ENCODE measurements at places on chromosomes 11 and 22. TPM values are rescaled to one million over a fixed set of nuclear protein-coding genes. Genes with fewer than 3 reads are reported as not detected.

DNA sequence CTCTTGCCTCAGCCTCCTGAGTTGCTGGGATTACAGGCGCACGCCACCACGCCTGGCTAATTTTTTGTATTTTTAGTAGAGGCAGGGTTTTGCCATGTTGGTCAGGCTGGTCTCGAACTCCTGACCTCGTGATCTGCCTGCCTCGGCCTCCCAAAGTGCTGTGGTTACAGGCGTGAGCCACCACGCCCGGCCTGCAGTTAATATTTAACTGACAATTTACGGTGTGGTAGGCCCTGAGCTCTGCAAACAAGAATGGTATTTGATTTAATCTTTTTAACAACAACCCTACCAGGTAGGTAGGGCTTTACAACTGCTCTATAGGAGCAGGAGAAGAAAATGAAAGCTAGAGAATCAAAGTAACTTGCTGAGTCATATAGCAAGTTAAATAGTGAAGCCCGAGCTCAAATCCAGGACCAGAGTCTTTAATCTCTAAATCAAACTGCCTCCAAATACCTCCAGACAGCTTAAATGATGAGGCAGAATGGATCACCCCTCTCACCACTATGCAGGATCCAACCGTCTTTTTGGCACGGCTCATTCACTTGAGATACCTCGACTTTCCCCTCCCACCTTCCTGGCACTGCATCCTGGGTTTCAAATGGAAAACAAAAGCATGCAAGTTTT is 9.4 kb downstream of the UEVLD start:
- DNase-seq: peak; percentile 33

- no peak for DNase-seq
Measured at GRCh38 chr11:57674251-57674650, 6.3 kb downstream of the ZDHHC5 start.

DNA sequence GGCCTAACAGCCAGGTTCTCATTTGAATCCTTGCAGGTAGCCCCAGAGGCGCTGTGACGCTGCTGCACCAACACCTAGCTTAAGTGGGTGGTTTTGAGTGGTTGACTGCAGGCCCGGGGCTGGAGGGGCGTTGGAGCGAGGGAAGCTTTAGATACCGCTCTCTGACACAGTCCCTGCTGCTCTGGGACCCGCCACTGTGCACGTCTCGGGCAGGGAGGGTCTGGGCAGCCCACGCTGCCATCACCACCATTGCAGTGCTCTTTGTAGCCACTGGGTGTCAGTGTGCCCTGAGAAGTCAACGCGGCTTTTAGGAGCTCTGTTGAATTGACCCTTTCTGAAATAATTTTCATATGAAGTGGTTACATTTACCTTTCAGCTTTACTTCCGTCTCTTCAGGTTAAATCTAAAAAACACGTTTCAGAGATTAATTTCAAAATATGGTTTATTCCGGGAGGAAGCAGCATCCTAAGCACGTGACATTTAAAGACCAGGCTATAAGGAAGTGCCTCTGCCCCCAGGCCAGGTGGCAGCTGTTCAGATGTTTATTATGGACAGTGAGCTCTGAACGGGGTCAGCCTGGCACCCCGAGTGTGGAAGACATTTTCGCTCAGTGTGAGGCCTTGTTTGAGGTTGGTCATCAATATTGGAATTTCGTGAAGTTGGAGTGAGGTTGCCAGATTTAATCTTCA is 30.9 kb upstream of the PARVB start:
- DNase-seq: peak; percentile 64

SMTN gene
- 51.6 TPM for total RNA-seq

SLN gene
- total RNA-seq: not detected

APOA1 gene
- total RNA-seq: 0.25 TPM

DNA sequence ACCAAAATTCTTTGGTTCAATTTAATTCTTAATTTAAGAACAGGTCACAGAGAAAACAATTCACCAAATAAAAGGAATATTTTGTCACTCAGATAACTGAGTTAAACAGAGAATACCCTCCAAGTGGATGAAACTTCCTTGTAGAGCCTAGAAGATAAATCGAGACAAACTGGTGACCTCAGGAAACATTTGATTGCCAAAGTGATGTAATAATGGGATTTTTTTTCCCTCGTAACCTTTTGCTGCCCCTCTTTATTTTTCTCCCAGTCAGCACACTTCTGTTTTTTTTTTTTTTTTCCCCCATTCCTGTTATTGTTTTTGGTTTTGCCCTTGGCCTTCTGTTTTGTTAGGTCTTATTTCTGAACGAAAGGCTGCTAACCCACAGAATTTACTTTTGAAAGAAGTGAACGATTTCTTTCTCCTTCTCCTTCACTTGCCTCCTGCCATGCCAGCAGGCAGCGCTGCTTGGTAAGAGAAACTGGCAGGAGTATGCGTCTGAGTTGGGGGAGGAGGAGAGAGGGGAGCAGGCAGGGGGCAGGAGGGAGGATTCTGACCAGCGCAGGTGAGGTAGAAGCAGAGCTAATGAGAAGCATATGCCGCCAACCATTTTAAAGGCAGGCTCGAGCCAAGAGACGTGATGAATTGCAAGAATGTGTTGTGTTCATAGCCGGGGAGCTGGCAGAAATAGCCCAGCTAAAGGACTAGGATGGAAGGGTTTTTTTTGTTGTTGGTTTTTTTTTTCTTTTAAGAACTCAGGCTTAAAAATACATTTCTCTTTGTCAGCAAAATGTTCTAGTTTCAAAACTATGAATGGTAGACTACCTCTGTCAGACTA is 121.9 kb upstream of the MTMR2 start:
- no peak for DNase-seq

TXNRD2 gene
- 21.9 TPM for total RNA-seq

UBQLNL gene
- total RNA-seq: 0.25 TPM

GRCh38 chr11:1532606-1533341 is 39.3 kb downstream of the DUSP8 start:
- no peak for DNase-seq

GAL gene
- not detected for total RNA-seq

- DNase-seq: no peak
Measured at GRCh38 chr11:5291207-5291838, 10.4 kb downstream of the OR51B4 start.

MOV10L1 gene
- total RNA-seq: not detected

DNA sequence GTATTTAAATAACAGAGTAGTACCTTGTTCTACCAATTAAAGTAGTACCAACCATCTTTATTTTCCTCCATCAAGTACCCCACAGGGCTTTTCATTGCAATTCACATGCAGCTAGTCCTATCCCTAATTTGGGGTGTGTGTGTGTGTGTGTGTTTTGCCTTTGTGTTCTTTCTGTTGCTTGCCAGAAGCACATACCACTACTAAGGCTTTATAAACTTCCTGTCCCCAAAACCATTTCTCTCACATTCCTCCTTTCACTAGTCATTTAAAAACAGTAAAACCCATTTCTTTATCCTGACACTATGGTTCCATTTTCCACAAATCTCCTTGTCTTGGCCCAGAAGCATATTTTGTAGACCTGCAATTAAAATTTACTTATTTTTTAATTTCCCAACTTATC is 54.6 kb downstream of the SLC36A4 start:
- no peak for DNase-seq

APOA4 gene
- not detected for total RNA-seq

GRCh38 chr11:18063125-18063524 is 17.1 kb upstream of the TPH1 start:
- no peak for DNase-seq

DNA sequence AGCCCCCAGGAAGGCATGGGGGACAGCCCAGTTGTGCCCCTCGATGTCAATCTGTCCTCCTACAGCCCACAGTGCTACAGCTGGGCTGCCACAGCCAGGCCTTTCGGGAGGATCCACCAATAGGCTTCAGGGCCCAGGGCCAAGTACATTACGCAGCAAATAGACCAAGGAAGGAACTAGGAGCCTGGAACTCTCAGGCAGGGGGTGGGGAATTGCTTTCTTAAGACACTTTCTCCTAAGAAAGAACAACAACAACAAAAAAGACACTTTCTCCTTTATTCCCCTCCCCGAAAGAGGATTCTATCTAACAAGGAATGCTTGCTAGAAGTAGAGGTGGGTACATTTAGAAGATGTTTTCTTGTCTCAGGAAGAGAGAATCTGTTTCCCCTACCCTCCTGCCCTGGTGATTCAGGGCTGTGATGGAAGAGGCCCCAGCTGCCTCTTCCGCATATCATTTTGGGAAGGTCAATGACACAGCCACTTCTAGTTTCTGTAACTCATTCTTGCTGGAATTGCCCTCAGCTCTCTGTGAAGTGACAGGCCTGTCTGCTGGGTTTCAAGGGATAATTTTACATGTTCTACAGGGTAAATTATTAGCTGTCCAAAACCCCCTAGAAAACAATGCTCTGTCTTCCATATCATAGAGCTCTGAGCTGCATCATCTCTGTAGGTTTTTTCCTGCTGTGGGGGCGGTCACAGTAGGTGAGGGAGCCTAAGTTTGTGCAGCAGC is 6.0 kb upstream of the MALAT1 start:
- no peak for DNase-seq

ART1 gene
- total RNA-seq: not detected

SAA4 gene
- not detected for total RNA-seq

GRCh38 chr22:30680991-30681770 is 13.5 kb upstream of the OSBP2 start:
- no peak for DNase-seq

DNA sequence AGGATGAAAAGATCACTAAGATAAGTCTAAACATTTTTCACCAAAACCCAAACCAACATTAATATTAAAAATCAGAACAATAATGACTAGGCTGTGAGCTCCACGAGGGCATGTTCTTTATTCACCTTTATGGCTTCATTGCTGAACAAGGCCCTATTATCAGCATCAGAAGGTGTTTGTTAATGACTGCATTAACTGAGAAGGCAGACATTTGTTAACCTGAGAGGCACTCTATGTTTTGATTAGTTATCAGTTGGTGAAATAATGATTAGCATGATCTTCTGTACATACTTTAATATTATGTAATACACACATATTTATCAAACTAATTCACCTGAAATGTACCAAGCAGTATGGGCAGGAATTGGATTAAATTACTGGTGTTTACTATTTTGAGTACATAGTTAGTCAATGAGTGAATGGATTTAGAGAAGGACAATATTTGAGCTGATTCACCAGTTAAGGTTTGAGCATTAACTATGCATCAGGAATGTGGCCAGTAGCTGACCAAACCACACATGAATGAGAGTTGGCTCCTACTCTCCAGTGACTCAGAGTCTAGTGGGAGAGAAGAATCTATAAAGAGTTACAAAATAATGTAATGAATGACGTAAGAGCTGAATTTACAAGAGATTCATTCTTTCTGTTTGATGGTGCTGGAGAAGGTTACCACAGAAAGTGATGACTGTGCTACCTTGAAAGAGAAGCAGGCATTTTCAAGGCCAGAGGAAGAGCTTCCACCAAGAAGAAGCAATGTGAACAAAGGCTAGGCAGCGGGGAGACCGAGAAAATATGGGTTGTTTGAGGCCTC is 6.7 kb downstream of the IL18 start:
- no peak for DNase-seq

DNA sequence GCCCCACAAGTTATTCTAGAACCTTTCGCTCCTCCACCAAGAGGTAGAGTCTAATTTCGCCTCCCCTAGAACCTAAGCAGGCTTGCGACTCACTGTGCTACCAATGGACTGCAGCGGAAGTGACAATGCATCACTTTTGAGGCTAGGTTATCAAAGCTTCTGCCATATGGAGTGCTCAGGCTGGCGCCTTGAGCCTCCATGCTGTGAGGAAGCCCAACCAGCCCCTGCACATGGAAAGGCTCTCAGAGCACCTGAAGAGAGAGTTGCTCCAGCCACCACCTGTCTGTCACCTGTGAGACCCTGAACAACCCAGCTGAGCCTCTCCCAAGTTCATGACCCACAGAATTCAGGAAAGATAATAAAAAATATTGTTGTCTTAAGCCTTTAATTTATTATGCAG is 29.3 kb upstream of the CBX7 start:
- no peak for DNase-seq

CHADL gene
- total RNA-seq: 0.17 TPM

ARVCF gene
- 1.2 TPM for total RNA-seq

DNA sequence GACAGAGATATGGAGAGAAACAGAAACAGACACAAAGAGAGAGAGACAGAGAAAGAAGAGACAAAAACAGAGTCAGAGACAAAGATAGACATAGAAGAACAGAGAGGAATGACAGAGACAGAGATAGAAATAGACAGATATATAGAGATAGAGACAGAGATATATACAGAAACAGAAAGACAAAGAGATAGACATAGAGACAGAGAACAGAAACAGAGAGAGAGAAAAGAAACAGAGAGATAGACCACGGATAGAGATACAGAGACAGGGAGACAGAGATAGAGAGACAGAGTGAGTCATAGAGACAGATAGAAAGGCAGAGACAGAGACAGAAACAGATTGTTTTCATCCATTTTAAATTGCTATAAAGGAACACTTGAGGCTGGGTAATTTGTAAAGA is 12.3 kb upstream of the MPEG1 start:
- DNase-seq: no peak

All from activated CD4-positive, alpha-beta T cell treated with anti-CD3 and anti-CD28 coated beads, Interleukin-2, amount 10 ng/mL, durations not matched to agents 7 days and 5 days (primary cell).